SJCRH30 (cell line): ENCODE measurements at places on chromosomes 7 and 10. TPM values are rescaled to one million over a fixed set of nuclear protein-coding genes. Genes with fewer than 3 reads are reported as not detected.
A peak's percentile ranks its signal among the peaks of the same experiment; 100 is the strongest.

SPDYE11 gene
- not detected in 2 replicates for total RNA-seq

DNA sequence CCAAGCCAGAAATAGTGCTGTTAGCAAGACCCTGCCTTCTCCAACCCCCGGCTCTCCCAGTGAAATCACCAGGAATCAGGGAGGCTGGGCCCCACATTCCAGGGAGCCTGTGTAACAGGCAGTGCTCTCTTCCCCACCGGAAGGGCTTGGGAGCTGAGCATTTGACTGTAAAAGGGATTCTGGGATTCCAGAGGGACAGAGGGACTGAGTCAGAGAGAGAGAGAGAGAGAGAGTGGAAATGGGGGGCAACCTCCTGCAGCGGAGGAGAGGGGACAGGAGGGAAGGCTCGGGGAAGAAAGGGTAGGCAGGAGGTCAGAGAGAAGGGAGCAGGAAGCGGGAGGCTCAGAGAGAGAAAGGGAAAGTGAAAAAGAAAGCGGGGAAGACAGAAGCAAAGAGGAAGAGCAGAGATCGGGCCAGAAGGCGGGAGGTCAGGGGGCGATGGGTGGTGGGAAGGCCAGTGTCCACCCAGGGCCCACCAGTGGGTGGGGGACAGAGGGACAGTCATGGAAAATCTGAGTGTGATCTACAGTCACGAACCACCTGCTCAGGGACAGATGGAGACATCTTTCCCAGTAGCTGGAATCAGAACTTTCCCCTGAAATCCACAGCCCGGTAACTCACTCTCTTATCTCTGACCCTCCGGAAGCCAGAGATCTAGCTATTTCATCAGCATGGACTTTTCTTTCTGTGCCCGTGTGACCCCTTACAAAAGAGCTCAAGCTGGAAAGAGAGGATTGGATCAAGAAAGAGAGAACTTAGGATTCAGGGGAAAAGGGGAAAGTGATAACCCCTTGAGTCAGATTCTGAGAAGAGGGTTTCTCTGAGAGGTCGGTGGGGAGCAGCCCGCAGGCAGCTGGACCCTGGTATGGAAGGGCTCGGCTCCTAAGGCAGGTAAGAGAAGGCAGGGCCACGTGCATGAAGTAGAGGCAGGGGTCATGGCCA is 4.6 kb upstream of the SERPINE1 start:
- peak; percentile 85 for DNase-seq

GRCh38 chr7:44396931-44397545 is 71.6 kb upstream of the CAMK2B start:
- no peak for DNase-seq

- no peak for DNase-seq
Observed at GRCh38 chr7:66957595-66958290, 36.7 kb downstream of the TMEM248 start.

- no peak for DNase-seq
Observed at GRCh38 chr7:85135977-85136376, 50.9 kb downstream of the SEMA3D start.
